ENCODE measurements at places on chromosomes 2 and 18.

DNA sequence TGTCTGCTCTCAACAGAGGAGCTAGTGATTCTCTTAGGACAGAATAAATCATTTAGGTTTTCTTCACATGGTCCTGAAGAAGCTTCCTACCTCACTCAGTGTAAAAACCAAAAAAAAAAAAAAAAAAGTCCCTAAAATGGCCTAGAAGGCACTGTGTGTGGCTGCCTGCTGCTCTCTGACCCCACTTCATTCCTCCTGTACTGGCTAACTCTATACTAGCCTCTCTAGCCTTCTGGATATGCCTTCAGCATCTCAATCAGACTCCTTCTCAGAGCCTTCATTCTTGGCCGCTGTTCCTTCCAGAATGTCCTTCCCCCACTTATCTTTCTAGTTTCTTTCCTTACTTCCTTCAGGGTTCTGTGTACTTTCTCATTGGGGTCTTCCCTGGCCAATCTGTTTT, 82.1 kb downstream of the CERS6 start:
- DNase-seq = no peak

DNA sequence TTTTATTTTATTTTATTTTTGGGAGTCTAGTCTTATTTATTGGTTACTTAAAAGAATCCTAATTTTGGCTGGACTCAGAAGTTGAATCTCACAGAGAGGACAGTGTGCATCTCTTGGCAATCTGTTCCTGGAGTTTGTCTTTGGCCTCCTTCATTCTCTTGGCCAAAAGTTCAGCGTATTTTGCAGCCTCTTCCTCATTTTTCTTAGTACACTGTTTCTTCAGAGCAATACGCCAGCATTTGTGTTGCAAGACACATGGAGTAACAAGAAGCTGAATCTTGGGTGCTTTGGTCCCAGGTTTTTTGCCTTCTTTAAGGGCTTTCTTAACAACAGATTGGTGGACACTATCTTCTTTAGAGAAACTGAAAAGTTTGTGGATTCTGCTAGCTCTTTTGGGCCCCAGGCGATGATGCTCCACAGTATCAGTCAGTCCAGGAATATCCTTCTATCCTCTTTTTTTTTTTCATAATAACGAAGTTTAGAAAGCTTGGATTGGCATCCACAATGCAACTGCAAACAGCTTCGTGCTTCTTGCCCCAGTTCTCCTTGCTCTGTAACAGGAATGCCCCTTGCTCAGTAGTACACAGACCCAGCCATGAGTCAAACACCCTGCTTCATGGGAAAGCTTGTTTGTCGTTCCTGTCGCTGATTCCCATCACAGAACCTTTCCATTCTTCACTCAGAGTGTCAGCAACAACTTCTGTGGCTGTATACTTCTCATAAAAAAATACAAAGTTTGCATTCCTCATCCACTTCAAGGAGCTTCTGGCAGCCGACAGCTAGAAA, 34.8 kb upstream of the RFX8 start:
- no peak for DNase-seq

- no peak for DNase-seq
Observed at GRCh38 chr2:160355080-160355479, 138.5 kb downstream of the RBMS1 start.

DNA sequence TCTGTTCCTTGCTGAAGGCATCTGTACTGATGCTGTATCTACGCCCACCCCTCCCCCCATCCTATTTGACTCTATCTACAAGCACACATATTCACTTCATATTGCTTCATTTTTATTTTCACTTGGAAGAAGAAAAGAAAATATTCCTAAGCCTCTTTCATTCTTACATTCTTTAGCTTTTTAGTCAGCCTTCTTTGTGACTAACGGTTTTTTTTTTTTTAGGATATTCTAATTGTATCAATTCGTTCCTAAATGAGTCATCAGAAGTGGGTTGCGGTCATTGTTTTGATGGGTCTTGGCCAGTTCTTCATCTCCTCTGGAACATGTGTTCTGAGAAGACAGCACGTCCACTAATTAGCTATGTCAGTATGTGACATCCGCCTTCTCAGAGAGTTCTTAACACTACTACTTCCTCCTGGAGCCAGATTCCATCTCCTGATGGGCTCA, 88.7 kb downstream of the MYO1B start:
- DNase-seq = no peak

DNA sequence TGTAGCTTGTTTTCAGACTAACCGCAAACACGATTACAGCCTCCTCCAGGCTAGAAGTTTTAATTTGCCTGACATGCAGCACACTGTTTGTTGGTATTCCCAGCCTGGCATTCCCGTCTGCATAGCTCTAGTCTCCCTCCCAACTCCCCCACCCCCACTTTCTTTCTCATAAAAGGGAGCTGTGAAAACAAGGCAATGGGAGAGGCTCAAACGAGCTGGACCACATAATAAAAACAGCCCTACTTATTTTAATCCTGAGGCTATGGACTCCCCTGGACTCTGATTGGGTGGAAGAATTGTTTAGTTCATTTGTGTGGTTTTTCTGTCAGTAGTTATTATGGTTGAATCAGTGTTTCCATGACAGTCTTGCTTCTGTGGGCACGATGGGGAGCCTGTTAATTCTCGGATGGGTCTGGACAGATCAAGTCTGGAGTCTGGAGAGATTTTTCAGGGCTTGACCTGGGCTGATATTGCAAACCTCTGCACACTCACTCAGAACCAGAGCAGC, 1.2 kb downstream of the STON1 start:
- no peak for DNase-seq

DNA sequence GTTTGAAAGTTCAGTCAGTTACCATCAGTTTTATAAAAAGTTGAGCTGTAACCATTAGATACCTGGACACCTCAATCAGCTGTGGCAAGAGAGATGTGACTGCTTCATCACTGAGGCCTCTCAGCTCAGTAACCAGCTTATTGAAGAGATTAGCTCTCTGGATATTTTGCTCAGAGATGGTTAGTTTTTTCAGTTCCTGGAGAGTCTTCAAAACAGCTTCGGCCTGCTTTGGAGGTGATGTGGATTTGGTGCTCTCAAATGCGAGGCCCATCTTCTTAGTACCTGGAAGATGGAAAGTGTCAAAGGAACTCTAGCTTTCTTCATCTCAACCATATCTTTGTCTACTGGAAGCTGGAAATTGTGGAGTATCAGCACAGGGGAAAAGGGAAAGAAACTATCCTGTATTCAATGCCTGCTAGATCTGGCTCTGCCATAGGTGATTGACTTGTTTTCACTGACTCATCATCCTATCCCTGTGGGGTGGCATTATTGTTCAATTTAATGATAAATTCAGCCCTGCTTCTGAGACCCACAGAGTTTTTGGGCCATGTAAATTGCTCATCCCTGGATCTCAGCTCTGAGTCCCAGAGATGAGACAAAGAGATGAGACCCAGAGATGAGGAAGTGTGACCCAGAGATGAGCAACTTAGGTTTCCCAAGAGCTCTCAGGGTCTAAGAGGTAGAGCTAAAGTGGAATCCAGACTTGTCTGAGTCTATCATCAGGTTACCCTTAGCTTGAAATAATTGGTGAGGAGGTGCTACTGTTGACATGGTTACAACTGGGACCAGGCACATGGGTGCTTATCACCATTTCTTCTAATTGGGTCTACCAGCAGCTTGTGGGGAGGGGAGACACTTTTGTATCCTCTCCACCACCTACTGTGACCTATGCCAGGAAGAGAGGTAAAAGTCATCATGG, 10.4 kb downstream of the APOB start:
- no peak for DNase-seq

DNA sequence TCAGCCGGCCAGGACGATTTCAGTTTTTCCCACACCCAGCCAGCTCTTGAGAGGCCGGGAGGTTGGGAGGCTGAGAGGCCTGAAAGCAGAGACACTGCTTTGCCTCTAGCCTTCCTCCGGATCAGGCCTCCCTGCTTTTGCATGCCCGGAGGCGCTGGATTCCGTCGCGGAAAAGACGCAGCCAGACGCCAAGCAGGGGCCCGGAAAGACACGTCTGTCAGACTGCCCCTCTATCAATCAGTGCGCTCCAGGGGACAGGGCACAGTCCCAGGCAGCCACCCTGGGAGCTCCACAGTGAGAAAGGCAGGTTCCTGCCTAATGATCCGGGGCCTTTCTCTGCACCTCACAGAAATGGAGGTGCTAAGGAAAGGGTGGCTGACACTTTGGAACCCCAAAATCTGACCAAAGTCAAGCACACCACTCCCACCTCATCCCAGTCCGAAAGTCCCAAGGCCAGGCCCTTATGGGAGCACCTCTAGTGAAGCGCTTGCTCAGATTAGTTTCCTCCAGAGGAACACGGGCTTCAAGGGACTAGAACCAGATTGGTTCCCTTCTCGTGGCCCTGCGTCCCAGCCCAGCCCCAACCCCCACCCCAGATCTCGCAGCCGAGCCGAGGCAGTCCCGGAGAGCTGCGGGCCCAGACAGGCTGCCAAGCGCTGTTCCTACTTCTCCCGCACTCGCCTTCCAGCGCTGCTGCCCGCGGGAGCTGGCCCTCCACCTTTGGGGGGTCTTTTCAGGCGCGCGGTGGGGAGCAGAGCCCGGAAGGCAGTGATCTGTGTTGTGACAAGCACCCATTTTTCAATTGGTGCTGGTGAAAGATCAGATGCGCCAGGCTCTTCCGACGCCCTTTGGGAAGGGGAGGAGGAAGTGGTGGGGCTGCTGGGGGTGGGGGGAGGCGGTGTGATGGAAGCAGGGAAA, 5.0 kb downstream of the DLX1 start:
- DNase-seq = no peak
